ENCODE measurements at places on chromosomes 11 and 22. TPM values are rescaled to one million over a fixed set of nuclear protein-coding genes. Genes with fewer than 3 reads are reported as not detected.
A peak's percentile ranks its signal among the peaks of the same experiment; 100 is the strongest.

- peak; percentile 70 for DNase-seq
Measured at GRCh38 chr22:50339945-50340879, 2.9 kb upstream of the PPP6R2 start.

- DNase-seq: no peak
Measured at GRCh38 chr11:34706709-34707461, 86.0 kb downstream of the EHF start.

DNA sequence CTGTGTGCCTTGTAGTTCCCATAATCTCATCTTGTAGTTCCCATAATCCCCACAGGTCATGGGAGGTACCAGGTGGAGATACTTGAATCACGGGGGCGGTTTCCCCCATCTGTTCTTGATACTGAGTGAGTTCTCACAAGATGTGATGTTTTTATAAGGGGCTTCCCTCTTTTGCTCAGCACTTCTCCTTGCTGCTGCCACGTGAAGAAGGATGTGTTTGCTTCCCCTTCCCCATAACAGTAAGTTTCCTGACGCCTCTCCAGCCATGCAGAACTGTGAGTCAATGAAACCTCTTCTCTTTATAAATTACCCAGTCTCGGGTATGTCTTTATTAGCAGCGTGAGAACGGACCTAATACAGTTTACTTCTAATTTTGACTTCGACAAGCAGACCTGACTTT is 14.0 kb upstream of the SMIM38 start:
- DNase-seq: no peak

GRCh38 chr11:47906066-47906465 is 57.9 kb upstream of the NUP160 start:
- no peak for DNase-seq

DNA sequence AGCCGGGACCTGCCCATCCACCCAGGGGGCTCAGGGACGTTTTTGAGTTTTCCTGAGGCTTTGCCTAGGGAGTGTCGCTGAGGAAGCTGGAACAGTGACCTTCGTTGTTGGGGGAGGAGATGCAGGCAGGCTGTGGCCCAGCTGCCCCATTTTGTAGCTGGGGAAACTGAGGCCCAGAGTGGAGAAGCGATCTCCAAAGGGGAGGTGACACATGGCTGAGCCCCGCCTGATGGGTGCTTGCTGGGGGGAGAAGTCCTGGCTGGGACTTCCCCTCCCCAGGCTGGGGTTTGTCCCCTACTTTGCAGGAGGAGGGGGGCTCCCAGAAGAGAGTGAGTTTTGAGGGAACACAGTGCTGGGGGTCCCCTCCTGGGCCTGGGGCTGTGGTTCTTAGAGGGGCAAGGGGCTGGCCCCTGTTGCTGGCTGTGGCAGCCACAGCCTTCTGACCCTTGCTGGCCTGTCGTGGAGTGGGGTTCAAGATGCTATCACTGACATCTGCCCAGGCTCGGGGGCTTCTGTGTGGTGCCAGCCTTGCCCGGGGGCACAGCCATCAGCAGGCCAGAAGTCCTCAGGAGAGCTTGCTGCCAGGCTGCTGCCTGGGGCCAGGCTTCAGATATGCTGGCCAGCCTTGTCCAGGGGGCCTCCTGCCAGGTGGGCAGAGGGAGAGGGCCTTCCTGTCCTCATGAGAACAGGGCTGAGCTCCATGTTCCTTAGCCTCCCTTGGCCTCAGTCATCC is 21.4 kb downstream of the KCNQ1 start:
- DNase-seq: no peak

GRCh38 chr11:113014262-113015097 is 53.3 kb downstream of the NCAM1 start:
- DNase-seq: no peak

DNA sequence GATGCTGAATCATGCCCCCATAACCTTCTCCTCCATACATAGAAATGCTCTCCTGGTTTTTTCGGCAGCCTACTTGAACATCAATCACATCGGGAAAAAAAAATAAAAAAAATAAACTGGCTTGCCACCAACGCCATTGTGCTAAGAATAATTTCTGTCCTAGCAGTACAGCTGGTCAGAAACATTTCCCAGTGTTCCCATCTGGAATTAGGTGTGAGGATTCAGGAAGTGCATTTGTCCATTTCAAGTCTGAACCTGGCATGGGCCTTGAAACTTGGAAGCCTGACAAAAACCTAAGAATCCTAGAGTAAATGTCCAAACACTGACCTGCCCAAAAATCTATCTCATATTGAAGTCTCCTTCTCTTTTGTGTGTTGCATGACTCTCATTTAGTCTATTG is 16.6 kb upstream of the NAV2 start:
- no peak for DNase-seq

- DNase-seq: no peak
Measured at GRCh38 chr22:29089507-29089906, 16.7 kb downstream of the KREMEN1 start.

DNA sequence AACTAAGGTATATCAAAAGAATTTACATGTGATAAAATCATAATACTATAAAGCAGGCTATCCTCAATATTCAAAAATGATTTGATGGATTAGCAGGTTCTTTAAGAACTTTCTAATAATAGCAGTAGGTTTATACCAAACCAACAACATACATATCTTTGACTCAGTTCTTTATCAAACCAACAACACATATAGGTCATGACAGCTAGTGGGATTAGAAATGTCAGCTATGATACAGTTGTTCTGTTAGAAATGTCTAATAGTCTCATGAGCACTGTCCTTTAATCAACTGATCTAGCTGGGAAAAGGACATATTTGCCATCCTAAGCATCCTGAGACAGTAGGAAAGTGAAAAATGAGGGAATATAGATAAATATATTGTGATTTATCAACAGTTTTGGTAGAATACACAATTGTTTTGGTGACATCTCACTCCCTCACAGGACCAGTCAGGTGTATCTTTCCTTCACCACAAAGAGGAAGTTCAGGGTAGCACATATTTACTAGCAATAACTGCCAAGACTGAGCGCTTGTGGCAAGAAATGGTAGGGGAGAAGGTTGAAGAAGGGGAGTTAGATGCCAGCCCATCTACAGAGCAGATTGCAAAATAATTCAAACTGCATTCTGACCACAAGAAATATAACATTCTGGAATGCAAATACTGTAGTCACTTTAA is 90.8 kb upstream of the APOA1 start:
- DNase-seq: no peak

DNA sequence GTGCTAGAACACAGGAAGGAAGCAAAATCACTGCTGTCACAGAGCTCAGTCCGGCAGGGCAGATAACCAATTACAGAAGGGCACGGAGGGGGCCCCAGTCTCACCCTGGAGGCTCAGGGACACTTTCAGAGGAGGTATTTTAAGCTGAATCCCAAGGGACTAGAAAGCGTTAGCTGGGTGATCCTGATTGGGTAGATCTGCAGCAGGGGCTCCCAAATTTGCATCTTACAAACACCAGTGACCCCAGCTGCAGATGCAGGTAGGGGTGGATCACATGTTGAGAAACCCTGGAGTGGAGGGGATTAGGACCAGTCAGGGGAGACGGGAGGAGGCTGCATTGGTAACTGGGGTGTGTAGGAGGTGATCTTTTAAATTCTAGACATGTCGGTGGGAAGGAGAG is 91.4 kb downstream of the CSNK2A3 start:
- DNase-seq: no peak

DNA sequence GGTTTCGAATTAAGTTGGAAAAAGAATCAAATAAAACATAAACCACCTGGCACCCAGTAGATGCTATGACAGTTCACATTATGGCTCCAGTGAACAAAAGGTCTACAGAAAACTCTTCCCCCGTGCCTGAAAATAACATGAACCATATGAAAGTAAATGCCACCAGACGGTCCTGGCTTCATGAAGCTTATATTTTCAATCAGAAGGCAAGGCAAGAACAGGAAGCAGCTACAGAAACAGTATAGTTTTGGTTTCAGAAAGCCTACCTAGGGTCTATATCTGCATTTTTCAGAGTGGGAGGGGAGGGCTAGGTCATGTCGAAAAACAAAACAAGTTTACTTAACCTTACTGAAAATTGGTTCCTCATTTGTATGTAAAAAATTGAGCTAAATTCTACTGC is 9.8 kb downstream of the RAB30 start:
- DNase-seq: no peak

- no peak for DNase-seq
Measured at GRCh38 chr11:3201677-3202181, 16.9 kb downstream of the MRGPRG start.

GRCh38 chr11:100939571-100939970 is 190.0 kb downstream of the PGR start:
- no peak for DNase-seq

DNA sequence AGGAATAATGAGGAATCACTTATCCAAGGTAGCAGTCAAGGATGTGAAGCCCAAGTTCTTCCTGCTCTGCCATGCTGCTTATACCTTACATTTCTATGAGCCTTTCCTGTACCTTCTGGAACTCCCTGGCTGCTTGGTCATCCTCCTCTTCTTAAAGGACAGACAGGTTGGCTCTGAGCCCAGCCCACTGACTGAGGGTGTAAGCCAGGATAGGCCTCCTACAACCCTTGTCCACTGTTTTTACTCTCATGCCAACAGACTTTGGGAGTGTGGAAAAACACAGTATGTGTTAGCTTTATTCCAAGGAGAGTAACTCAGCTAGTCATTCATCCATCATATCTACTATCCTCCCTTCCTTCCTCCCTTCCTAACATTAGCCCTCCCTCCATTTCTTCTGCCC is 47.5 kb downstream of the IRAG1 start:
- no peak for DNase-seq

GRCh38 chr11:6431861-6432260 is 8.9 kb downstream of the HPX start:
- DNase-seq: no peak

DNA sequence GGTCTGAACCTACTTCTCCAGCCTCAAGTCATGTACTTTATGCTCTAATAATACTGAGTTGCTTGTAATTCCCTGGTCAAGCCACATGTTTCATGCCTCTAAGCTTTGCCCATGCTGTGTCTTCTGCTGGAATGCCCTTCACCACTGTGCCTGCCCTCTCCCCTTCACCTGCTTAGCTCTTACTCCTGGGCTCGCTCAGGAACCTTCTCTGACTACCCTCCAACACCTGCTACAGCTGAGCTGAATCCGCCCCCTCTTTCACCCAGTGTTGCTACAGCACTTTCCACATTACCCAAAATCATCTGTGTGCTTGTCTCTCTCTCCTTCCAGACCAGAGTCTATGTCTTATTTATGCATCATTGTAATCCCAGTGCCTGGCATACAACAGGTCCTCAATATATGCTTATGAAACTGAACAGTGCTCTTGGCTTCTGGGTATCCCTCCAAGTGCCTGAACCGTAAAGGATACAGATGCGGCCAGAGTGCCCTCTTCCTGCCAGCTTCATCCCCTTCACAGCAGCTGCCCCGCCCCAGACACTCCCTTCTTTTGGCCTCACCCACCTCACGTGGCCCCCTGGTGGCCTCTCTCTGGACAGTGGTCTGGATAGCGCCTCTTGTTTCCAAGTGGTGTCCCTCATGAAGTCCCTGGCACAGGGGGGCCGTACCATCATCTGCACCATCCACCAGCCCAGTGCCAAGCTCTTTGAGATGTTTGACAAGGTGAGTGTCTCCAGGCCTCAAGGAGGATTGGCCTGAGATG is 7.1 kb downstream of the ABCG4 start:
- DNase-seq: peak; percentile 57

DNA sequence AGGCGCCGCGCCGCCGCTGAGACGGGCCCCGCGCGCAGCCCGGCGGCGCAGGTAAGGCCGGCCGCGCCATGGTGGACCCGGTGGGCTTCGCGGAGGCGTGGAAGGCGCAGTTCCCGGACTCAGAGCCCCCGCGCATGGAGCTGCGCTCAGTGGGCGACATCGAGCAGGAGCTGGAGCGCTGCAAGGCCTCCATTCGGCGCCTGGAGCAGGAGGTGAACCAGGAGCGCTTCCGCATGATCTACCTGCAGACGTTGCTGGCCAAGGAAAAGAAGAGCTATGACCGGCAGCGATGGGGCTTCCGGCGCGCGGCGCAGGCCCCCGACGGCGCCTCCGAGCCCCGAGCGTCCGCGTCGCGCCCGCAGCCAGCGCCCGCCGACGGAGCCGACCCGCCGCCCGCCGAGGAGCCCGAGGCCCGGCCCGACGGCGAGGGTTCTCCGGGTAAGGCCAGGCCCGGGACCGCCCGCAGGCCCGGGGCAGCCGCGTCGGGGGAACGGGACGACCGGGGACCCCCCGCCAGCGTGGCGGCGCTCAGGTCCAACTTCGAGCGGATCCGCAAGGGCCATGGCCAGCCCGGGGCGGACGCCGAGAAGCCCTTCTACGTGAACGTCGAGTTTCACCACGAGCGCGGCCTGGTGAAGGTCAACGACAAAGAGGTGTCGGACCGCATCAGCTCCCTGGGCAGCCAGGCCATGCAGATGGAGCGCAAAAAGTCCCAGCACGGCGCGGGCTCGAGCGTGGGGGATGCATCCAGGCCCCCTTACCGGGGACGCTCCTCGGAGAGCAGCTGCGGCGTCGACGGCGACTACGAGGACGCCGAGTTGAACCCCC is 798 bp downstream of the BCR start:
- DNase-seq: no peak

- DNase-seq: no peak
Measured at GRCh38 chr11:59144096-59144495, 1.4 kb downstream of the FAM111A start.

DNA sequence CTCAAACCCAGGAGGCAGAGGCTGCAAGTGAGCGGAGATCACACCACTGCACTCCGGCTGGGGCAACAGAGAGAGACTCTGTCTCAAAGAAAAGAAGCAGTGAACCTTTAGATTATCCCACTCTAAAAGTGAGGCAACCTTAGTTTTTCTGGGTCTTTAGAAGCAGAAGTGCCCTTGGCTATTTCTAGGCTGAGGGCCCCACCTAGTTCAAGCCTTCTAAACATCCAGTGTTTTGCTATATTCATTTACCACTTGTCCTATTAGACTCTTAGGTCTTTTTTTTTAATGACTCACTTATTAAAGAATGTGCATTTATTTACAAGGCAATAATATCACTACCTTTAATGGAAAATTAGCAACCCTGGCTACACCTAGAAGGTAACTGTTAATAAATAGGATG is 16.7 kb upstream of the EHF start:
- DNase-seq: no peak

- no peak for DNase-seq
Measured at GRCh38 chr11:36333897-36334296, 37.8 kb downstream of the PRR5L start.

GRCh38 chr11:119094816-119095065 is 6.9 kb downstream of the DPAGT1 start:
- DNase-seq: peak; percentile 64

Gene C22orf23
- total RNA-seq: 0.32 TPM

Gene SYVN1
- total RNA-seq: 10.3 TPM

Gene C22orf42
- total RNA-seq: not detected

Gene FOLR1
- total RNA-seq: not detected

Gene TRIM3
- 6.3 TPM for total RNA-seq

Gene TRMU
- 50.2 TPM for total RNA-seq

Gene SLC22A6
- not detected for total RNA-seq

Gene HBE1
- total RNA-seq: 0.35 TPM

Gene AMPD3
- 0.31 TPM for total RNA-seq

Gene ZP1
- not detected for total RNA-seq

Gene OR2D2
- not detected for total RNA-seq

Gene BTG4
- total RNA-seq: not detected

Gene OR52B4
- total RNA-seq: not detected

Gene NPTXR
- total RNA-seq: 2.5 TPM

Gene MAJIN
- total RNA-seq: not detected
